ENCODE measurements at places on chromosomes 11 and 22.
A peak's percentile ranks its signal among the peaks of the same experiment; 100 is the strongest.

- H3K4me1 ChIP-seq, result peaks cover 10% of the 10 kb centered on the region
- H3K36me3 ChIP-seq, result no peaks in the 10 kb centered on the region
- no peak overlapping the region for H3K27ac ChIP-seq
- no peak overlapping the region for H3K4me3 ChIP-seq
Observed at GRCh38 chr11:92500453-92500852, 275.8 kb downstream of the FAT3 start.

DNA sequence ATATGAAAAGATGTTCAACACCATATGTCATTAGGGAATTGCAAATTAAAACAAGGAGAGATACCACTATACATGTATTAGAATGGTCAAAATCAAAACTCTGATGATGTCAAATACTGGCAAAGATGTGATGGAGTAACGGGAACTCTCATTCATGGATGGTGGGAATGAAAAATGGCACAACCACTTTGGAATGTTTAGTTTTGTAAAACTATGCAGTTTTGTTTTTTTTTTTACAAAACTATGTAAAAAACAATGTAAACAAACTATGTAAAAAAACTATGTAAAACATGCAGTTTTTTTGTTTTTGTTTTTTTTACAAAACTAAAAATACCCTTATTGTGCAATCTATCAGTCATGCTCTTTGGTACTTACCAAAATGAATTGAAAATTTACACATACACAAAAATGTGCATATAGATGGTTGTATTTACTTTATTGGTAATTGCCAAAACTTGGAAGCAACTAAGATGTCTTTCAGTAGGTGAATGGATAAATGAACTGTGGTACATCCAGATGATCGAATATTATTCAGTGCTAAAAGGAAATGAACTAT, 5.0 kb upstream of the USP47 start:
- H3K27me3 ChIP-seq, result no peaks in the 10 kb centered on the region
- DNase-seq, result no peak
- no peak overlapping the region for H3K27ac ChIP-seq
- H3K36me3 ChIP-seq, result no peaks in the 10 kb centered on the region
- H3K4me3 ChIP-seq, result no peak overlapping the region

DNA sequence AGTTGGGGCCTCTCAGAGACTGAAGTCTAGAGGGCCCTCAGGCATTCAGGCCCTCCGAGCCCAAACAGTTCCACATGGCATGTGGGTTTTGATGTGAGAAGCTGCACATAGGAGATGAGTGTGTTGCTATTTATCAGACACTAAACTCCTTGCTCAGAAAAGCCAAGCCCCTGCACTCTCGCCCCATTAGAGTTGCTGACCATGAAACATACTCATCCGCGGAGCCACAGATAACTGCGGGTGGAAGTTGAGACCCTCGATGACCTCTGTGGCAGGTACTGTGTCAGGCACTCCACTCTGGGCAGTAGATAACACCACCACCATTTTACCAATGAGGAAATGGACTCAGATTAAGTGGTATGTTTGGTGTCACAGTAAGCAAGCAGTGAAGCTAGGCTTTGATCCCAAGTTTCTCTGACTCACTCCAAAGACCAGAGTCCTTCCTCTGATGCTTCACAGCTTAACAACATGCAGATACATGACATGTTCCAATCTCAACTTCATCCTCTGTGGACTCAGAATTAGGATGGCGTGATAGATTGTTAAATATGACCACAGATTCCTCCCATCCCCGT, 202.1 kb downstream of the ADAMTS15 start:
- H3K4me3 ChIP-seq, result no peak overlapping the region
- no peak for DNase-seq
- no peaks in the 10 kb centered on the region for H3K27me3 ChIP-seq
- H3K36me3 ChIP-seq, result no peaks in the 10 kb centered on the region
- no peaks in the 10 kb centered on the region for H3K4me1 ChIP-seq
- no peak overlapping the region for H3K27ac ChIP-seq

DNA sequence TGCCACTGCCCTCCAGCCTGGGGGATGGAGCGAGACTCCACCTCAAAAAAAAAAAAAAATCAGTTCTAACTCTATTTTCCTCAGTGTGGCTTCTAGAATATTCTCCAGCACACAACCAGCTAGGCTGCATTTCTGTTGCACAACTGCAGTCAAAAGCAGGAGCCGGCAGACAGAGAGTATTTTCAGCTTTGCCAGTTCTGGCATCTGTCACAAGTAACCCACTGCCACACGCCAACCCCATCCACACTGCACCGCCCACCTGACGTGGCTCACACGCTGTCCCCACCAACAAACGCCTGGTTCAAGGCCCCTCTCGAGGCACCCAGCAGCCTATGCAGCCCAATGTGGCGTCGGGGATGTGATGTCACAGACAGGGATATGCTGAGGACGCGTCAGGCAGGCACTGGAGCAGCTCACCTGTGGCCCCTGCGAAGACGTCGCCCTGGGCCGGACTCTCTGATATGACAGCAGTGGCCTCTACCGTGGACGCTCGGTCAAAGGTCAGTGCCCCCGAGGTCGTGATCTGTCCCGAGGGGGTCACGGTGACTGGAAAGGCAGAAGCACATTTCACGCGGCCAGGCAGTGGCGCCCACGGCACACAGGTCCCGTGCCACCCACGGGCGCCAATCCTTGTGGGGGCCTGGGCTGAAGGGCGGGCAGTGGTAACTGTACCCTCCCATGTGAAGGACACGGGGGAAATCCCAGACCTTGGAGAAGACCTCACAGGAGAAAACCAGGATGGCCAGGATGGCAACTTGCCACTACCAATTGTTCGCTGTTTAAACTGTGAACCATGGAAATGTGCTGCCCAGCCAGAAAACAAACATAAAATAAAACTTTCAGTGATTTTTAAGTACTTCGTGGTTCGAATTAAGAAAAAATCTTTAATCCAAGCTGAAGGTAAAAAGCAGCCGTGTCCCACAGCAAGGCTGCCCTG, 15.5 kb downstream of the DEAF1 start:
- no peaks in the 10 kb centered on the region for H3K27me3 ChIP-seq
- no peaks in the 10 kb centered on the region for H3K4me1 ChIP-seq
- no peak overlapping the region for H3K4me3 ChIP-seq
- H3K27ac ChIP-seq, result no peak overlapping the region
- H3K36me3 ChIP-seq, result no peaks in the 10 kb centered on the region
- no peak for DNase-seq

DNA sequence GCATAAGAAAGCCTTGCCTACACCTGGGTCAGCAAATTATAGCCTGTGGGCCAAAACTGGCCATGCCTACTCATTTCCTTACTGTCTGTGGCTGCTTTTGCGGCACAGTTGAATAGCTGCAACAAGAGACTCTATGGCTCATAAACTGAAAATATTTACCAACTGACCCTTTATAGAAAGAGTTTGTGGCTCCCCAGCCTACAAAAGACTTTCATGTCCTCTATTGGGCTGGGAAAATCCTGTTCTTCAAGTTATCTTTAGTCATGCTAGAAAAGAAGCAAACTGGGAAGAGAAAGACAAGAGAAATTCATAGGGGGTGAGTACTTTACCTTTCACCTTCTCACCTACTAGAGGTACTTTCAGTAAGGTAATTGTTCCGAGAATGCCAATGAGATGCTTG, 175.1 kb downstream of the SWAP70 start:
- no peaks in the 10 kb centered on the region for H3K4me1 ChIP-seq
- no peaks in the 10 kb centered on the region for H3K27me3 ChIP-seq
- H3K4me3 ChIP-seq, result no peak overlapping the region
- no peak overlapping the region for H3K27ac ChIP-seq
- no peak for DNase-seq
- no peaks in the 10 kb centered on the region for H3K36me3 ChIP-seq

- peak; percentile 13 for DNase-seq
- H3K4me1 ChIP-seq, result no peaks in the 10 kb centered on the region
- H3K4me3 ChIP-seq, result no peak overlapping the region
- H3K36me3 ChIP-seq, result peaks cover 39% of the 10 kb centered on the region
- H3K27ac ChIP-seq, result no peak overlapping the region
- H3K27me3 ChIP-seq, result no peaks in the 10 kb centered on the region
Observed at GRCh38 chr11:104946907-104947306, 21.5 kb downstream of the CASP4 start.

GRCh38 chr22:39356464-39356863, 6.7 kb downstream of the SYNGR1 start:
- DNase-seq, result no peak
- H3K4me1 ChIP-seq, result no peaks in the 10 kb centered on the region
- H3K36me3 ChIP-seq, result no peaks in the 10 kb centered on the region
- H3K4me3 ChIP-seq, result no peak overlapping the region
- H3K27me3 ChIP-seq, result no peaks in the 10 kb centered on the region
- no peak overlapping the region for H3K27ac ChIP-seq

DNA sequence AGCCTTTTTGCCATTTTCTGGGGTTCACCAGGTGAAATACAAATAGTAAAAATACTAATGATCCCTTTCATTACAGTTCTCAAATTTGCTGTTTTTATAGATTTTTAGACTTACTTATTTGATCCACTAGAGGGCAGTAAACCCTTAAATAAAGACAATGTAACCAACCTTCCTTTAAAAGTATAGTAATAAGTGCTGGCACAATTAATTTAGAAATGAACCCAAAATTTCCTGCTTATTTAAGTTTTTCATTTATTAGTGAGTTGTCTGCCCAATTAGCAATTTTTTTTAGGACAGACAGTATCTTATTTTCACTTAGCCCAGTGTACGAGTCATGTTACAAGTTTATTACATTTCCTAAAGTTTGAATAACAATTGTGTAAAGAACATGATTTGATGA, 4.7 kb downstream of the DDIAS start:
- no peaks in the 10 kb centered on the region for H3K4me1 ChIP-seq
- no peak overlapping the region for H3K4me3 ChIP-seq
- H3K27ac ChIP-seq, result no peak overlapping the region
- no peaks in the 10 kb centered on the region for H3K27me3 ChIP-seq

GRCh38 chr11:78341841-78342240, 75.8 kb downstream of the GAB2 start:
- no peaks in the 10 kb centered on the region for H3K4me1 ChIP-seq
- no peak overlapping the region for H3K27ac ChIP-seq
- no peaks in the 10 kb centered on the region for H3K27me3 ChIP-seq
- H3K4me3 ChIP-seq, result no peak overlapping the region
- no peaks in the 10 kb centered on the region for H3K36me3 ChIP-seq

- no peak for DNase-seq
- no peaks in the 10 kb centered on the region for H3K27me3 ChIP-seq
- H3K4me1 ChIP-seq, result no peaks in the 10 kb centered on the region
- H3K27ac ChIP-seq, result no peak overlapping the region
- H3K36me3 ChIP-seq, result no peaks in the 10 kb centered on the region
- H3K4me3 ChIP-seq, result no peak overlapping the region
Observed at GRCh38 chr11:60872961-60873524, 5.7 kb downstream of the ZP1 start.

DNA sequence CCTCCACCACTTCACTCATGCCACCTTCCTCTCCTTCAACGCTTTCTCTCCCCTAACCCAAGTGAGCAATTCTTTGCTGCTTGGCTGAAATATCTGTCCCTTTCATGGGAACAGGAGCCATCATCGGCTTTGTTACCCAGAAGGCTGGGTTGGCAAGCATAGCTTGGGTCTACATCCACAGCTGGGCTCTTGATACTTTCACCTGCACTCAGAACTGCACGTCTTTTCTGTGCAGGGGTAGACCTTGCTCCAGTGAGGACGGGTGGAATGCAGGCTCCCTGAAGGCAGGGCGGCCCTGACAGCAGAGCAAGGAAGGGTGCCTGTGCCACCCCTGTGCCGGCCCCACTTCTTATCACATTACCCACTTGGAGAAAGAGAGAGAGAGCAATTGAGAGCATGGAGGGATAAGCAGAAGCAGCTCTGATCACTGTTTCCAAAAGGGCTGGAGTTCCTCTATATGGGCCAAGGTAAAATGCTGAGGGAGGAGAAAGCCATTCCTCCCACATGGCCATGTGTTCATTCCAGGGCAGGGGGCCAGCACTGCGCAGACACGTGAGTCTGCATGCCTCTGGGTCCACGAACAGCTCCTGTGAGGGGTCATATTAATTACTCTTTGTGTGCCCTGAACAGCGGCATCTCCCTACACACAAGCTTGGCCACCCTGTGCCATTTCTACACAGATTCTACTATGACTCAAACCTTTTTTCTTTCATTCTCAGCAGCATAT, 181.8 kb downstream of the BUD13 start:
- no peak for DNase-seq
- no peak overlapping the region for H3K4me3 ChIP-seq
- no peaks in the 10 kb centered on the region for H3K27me3 ChIP-seq
- H3K27ac ChIP-seq, result no peak overlapping the region
- no peaks in the 10 kb centered on the region for H3K36me3 ChIP-seq
- H3K4me1 ChIP-seq, result no peaks in the 10 kb centered on the region

- H3K36me3 ChIP-seq, result no peaks in the 10 kb centered on the region
- H3K4me1 ChIP-seq, result no peaks in the 10 kb centered on the region
- H3K27me3 ChIP-seq, result no peaks in the 10 kb centered on the region
- no peak for DNase-seq
- H3K4me3 ChIP-seq, result no peak overlapping the region
- H3K27ac ChIP-seq, result no peak overlapping the region
Observed at GRCh38 chr11:32792111-32792947, 2.1 kb downstream of the CCDC73 start.

GRCh38 chr11:100302824-100303223, 384.3 kb upstream of the ARHGAP42 start:
- H3K27ac ChIP-seq, result no peak overlapping the region
- no peaks in the 10 kb centered on the region for H3K4me1 ChIP-seq
- H3K27me3 ChIP-seq, result no peaks in the 10 kb centered on the region
- DNase-seq, result no peak
- H3K4me3 ChIP-seq, result no peak overlapping the region
- H3K36me3 ChIP-seq, result no peaks in the 10 kb centered on the region

DNA sequence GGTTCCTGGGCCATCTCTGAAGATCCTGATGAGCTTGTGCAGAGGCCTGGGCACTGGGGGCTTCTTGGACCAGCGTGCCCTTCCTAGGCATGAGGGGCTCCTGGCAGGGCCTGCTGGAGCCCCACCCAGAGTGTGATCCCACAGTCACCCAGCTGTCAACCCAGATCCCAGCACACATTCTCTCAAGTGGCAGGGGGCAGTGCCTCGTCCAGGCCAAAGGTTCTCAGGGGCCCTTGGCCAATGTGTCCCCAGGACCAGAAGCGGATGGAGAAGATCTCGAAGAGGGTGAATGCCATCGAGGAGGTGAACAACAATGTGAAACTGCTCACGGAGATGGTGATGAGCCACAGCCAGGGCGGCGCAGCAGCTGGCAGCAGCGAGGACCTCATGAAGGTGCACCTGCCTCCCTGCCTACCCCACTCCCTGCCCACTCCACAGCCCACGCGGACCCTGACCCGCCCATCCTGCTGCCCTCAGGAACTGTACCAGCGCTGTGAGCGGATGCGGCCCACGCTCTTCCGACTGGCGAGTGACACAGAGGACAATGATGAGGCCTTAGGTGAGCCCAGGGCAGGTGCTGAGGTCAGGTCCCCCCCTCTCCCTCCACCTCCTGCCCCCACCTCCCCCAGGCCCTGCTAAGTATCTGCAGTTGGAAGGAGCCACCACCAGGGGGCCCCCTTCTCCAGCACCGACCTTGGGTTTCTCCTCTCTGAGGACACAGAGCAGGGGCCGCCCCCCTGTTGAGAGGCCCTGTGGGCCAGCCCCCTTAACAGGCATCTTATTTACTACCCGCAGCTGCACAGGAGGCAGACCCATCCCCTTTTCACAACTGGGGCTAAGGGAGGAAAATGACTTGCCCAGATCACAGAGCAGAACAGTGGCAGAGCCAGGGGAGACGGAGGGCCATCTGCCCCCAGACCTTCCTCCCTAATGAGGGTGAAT, 14.7 kb downstream of the GGA1 start:
- H3K27me3 ChIP-seq, result no peaks in the 10 kb centered on the region
- H3K36me3 ChIP-seq, result peaks cover 29% of the 10 kb centered on the region
- peak; percentile 86 for DNase-seq
- H3K4me3 ChIP-seq, result no peak overlapping the region

GRCh38 chr11:77207618-77208313, 79.7 kb downstream of the MYO7A start:
- H3K4me1 ChIP-seq, result no peaks in the 10 kb centered on the region
- DNase-seq, result no peak
- no peaks in the 10 kb centered on the region for H3K36me3 ChIP-seq
- no peak overlapping the region for H3K27ac ChIP-seq
- H3K27me3 ChIP-seq, result no peaks in the 10 kb centered on the region

Measured in pancreas (tissue), 10 donors.